T-helper 9 cell (primary cell): ENCODE measurements at places on chromosomes 5 and 9.

DNA sequence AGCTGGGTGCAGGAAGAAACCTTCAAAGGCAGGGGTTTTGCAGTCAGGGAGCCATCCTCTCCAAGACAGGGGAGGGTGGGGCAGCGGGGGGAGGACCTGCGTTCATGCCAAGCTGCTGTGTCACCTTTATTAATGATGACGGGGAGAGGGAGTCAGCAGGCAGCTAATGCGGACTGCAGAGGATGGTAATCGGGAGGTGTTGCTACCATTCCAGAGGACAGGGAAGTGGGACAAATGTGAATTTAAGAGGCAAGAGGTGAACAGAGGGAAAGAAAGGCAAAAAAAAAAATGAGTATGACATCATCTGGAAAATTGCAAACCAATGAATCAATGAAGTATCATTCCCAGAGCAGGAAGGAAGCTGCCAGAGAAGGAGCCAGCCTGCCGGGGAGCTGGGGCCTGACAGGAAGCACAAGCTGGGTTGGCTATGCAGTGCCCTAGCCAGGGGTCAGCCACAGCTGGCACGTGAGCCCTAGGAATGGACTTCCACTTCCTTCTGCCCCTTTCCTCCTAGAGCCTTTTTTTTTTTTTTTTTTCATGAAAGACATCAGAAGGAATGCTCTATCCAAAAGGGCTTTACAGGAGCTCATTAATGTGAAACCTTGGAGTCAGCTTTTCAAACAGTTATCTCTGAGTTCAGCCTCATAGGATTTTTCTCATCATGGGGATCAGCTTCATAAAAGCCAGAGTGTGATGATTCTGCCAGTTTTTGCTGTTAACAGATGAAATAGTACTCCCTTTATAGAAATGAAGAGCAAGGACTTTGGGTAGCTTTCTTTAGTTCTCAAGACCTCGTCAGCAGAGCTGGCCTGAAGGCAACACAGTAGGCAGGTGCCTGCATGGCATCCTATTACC is 9.2 kb downstream of the INSYN2B start:
- DNase-seq = no peak

DNA sequence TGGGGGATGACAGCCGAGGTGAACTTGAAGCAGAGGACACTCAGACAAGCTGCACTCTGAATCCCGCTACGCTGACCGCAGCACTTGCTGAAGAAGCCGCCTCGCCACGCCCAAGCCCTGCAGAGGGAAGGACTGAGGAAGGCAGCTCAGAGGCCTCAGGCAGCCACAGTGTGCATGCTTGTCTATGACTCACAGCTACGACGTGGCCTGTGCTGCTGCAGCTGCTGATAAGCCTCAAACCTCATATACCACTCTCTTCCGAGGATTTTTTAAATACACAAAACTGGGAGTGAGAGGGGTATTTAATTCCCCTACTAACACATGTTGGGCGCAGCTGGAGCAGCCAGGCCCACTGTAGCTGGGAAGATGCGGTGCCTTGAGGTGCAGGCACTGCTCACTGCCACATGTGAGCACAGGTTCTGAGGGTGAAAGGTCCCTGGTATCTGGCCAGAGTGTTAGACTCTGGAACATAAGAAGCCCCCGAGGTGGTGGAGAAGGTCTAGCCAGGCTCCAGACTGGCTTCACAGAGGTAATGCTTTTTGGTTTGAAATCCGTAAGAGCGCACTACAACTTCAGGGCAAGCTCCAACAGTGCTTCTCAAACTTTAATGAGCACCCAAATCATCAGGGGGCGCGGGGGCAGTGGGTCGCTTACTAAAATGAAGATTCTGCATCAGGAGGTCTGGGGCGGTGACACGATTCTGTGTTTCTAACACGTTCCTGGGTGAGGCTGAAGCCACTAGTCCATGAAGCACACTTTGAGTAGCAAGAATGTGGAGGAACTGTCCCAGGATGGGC is 196.8 kb downstream of the AUH start:
- DNase-seq = peak; percentile 28

DNA sequence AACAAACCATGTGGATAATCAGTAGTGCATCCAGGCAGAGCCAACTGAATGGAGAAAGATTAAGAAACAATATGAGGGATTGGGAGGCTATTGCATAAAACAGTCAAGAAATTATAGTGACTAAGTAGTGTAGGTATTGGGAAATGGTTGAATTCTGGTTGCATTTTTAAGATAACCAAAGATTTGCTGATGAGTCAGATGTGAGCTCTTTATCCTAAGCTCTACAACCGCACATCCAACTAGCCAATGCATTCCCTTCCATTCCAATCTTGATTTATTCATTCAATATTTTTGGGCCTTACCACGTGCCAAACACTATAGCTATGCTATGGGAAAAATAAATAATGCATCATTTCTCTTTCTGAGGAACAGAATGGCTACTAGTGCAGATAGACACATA is 524.5 kb upstream of the RGMB start:
- no peak for DNase-seq

GRCh38 chr9:93261281-93261680 is 77.3 kb downstream of the WNK2 start:
- DNase-seq = no peak

DNA sequence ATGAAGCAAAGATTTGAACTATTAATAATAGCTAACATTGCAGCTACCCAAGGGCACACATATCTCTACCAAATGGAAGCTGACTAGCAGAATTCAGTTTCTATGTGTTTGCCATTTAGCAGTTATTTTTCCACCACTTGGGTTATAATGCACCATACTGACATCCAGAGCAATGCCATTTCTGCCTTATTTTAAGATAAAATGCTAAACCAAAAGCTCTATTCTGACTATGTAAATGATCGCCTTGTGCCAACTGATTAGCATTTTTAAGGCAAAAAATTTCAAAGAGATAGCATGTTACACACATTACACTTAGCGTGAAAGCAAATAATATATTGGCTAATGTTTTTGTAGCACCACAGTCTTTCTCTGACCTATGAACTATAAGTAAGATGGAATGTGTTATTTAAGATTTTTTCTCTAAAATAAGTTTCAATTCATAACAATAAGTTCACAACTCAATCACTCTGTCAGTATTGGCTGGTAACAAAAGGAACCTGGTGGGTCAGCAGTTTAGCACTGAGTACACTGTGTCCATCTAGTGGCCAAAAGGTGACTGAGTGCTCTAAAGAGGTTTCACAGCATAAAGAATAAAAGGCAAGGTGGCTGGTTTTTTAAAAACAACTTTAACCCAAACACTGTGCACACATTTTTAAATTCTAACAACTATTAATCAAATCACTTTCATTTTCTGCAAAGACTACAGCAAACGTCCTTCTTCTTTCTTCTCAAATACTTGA is 443.5 kb downstream of the PDE4D start:
- DNase-seq = no peak

DNA sequence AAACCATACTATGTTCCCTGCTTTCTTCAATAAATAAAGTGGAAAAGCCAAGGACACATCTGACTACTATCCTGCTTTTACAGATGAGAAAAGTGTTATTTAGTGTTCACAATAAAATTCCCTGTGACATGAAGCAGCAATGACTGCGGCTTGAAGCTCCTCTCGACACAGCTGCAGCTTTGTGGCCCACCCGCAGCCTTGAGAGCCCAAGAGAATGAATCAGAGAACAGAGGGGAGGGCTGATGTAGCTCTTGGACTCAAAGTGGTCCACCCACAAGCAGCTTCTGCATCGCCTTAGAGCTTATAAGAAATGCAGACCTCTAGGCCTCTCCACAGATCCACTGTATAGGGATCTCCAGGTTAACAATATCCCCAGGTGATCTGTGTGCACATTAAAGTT is 181.3 kb upstream of the GNA14 start:
- DNase-seq = no peak

DNA sequence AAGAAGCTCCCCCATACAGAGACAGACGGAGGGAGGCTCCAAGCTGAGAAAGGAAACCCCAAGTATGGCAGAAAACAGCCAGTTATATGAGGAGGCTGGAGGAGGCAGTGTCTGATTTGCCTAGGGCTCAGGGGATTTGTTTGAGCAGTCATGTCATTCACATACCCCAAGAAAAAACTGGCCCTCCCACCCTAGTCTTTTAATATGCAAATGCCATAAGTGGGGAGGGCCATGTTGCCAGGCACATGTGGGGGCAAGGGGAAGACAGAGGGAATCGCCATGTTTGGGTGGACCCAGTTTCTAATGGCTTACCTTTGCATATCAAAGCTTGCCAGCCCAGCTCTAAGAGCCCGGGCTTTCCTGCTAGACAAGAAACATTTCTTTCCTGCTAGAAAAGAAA is 1163.8 kb downstream of the TAF11L14 start:
- DNase-seq = no peak

DNA sequence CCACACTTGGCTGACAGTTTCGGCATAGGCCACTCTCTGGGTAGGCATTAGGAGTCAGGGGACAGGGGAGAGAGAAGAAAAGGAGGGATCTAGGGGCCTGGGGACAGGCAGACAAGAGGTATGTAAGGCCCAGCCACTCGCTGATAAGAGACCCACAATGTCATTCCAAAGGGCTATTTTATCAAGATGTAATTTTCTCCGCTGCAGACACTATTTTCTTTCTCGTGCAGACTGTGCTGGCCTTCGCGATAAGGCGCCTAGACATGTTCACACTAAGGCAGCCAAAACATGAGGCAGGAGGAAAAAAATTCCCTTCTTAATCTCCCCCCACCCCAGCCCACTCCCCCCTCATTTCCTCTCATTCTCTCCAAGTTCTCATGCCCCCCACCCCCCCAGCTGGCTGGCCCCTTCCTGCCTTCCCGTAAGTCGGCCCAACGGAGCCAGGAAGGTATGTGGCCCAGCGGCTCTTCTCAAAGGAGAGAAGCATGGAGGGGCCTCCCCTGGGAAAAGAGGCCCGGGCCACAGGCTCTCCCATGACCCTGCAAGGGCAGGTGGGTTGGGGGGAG is 44.9 kb upstream of the SYNPO start:
- DNase-seq = no peak

DNA sequence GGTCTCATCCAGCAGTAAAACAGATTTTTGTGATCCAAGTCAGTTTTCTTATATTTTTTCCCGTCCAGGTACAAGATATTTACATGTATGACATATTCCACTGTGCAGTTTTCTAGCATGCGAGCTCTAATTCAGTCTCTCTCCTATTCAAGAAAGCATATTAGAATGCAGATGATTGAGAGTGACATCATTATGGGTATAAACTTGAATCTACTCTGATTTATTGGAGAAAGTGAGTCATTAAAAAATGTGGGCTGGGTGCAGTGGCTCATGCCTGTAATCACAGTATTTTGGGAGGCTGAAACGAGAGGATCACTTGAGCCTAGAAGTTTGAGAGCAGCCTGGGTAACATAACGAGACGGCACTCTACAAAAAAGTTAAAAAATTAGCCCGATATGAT is 6.2 kb downstream of the FER start:
- no peak for DNase-seq

GRCh38 chr9:133557581-133557980 is 23.1 kb downstream of the ADAMTSL2 start:
- DNase-seq = no peak

DNA sequence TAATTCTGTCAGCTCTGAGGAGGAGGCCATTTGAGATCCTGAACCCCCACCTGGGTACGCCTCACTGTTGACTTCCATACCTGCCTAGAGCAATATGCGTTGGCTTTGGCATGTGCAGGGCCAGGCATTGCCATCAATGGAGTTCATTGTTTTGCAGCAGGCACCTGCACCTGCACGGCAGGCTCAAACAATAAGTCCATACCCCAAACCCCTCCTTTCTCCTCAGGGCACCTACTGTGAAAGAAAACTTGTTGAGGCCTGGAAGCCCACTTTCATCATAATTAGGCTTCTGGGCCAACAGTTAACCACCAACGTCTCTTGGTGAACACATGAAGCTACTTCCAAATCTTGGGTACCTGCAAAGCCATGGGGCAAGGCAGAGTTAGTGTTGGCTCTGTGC is 238.7 kb downstream of the NFIB start:
- no peak for DNase-seq

DNA sequence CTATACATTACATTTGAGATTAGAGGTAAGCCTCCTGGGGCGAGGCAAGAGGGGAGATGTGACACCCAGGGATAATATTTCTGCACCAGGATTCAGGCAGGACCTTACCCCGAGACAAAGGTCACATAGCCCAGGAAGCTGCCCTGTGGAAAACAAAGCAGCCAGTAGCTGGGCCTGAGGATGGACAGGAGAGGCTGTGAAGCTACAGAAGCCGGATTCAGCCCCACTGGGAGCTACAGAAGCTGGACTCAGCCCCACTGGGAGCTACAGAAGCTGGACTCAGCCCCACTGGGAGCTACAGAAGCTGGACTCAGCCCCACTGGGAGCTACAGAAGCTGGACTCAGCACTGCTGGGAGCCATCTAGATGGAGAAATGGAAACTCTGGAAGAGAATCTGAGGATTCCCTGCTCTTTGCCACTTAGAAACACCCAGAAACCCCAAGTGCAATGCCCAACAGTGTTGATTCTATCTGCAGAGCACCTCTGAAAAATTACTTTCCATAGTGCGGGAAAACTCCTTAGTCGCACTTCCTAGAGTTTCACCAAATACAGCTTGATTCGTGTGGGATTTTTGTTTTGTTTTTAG is 46.5 kb upstream of the ZFR start:
- DNase-seq = no peak

GRCh38 chr5:107937651-107938355 is 267.1 kb upstream of the EFNA5 start:
- DNase-seq = no peak

- DNase-seq = no peak
Measured at GRCh38 chr5:158060212-158060611, 201.3 kb upstream of the CLINT1 start.

DNA sequence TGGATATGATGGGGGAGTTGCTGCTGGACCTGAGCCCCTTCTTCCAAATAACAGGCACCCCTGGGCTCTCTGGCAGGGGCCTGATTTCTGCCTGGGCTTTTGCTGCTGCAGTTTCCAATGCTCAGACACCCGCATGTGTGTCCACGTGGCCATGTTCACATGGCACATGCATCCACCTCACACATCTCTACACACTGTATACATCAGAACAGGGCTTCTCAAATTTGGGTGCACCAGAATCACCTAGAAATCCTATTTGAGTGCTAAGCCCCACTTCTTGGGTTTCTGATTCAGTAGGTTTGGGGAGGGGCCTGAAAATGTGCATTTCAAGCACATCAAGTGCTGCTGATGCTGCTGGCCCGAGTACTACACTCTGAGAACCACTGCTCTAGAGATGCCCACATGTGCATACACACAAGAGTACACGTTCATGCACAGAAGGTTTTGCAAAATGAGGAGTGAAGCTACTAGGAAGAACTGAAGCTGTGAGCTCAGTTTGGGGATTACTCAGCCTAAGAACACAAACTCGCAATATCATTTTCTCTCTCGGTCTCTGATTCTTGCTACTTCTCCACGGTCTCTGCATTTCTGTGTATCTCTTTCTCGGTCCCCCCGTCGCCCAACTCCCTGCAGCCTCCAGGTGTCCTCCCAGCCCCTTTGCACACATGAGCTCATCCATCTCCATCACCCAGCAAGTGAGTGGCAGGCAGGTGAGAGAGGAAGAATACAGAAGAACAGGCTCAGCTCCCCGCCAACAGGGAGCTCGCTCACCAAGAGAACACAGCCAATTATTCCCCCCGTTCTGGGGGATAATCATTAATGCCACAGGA is 97.0 kb downstream of the PCDH1 start:
- no peak for DNase-seq
